Activated CD8-positive, alpha-beta memory T cell treated with anti-CD3 and anti-CD28 coated beads for 1 hour (primary cell): ENCODE measurements at places on chromosomes 6 and 20.

- no peak for DNase-seq
Measured at GRCh38 chr6:70669133-70669532, 1.4 kb downstream of the SMAP1 start.

- DNase-seq: no peak
Measured at GRCh38 chr6:140105857-140106256, 731.4 kb upstream of the CITED2 start.

DNA sequence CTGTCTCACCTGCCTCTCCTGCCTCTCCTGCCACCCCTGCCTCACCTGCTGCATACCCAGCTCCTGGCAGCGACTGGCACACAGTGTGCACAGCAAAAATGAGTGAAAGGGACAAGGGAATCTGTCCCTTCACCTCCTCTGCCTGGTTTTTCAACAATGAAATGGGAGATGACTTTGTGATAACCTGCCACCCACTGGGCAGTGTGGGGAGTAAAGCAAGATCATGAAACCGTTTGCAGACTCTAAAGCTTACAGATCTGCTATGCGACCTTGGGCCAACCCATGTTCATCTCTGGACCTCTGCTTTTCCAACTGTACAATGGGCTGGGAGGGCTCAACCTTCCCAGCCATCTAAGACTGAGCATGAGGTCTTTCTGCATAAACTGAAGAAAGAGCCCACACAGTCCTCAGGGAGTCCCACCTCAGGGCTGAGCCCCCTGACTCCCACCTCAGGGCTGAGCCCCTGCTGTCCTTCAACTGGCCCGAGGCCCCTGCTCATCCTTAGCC lies 81.1 kb downstream of the RIPOR3 start:
- DNase-seq: no peak

- DNase-seq: no peak
Measured at GRCh38 chr6:159071843-159072769, 27.3 kb upstream of the TAGAP start.

- DNase-seq: no peak
Measured at GRCh38 chr20:2829376-2829775, 11.1 kb downstream of the PCED1A start.

DNA sequence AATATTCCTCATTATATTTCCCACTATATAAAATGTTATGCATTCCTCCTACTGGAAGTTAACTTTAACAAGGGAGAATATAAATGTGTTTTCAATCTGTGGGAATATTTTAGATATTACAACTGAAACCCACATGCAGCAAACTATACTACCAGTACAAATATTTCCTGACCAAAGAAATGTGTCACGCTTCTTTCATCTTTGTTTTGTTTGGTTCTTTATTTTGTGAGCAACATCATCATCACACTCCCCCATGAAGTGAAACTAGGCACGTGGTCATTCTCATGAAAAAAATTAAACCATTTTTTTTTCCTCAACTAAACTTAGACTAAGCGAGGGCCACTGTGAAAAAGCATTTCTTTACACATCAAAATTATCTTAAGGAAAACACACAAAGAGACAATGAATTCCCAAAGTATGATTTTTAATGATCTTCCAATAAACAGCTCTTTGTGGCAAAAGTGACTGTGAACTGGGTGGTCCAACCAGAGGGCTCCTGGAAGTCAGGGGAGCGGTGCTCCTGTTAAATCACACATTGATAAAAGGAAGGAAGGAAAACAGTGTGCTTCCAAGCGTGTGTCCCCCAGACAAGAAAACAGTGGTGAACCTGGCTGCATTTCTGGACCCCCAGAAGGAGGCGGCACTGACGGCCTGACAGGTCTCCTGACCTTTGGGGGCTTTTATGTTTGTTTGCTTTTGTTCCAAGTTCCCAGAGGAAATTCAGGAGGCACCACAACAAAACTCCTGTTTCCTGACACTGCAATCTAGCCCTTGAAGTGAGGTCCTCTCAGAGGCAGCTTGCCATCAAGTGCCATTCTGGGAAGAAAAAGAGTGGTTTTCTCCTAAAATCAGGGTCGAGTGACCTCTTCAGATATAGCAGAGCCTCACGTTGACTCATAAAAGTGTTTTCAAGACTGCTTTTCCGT lies 166.8 kb upstream of the FOXQ1 start:
- DNase-seq: no peak

DNA sequence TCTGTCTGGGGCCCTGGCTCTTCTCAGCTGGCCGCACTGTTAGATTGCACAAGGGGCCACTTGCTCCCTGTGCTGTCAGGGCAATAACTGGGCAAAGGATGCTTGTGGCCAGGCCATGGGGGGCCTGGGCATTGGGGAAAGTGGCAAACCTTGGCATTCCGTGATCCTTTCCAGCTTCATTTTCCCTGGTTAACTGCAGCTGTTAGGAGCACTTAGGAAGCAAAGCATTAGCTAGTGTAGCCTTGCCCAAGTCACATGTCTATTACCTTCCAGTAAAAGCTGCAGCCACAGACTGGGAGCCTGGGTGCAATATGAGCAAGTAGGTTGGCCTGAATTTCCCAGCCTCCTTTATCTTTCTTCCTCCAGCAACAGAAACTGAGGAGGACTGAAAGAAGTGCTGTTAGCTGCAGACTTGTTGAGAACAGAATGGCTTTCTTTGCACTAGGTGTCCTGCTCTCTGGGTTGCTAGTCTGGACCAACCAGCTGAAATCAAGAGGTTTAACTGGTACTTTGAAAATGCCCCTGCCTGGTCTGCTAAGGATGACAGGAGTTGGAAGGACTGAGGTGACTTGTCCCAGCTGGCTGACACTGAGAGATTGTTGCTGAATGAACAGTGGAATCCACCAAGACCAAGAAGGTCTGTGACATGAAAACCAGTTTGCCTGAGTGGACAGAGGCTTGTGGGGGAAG lies 312.3 kb upstream of the SUPT3H start:
- DNase-seq: no peak

- no peak for DNase-seq
Measured at GRCh38 chr6:127877231-127877630, 23.6 kb downstream of the THEMIS start.

DNA sequence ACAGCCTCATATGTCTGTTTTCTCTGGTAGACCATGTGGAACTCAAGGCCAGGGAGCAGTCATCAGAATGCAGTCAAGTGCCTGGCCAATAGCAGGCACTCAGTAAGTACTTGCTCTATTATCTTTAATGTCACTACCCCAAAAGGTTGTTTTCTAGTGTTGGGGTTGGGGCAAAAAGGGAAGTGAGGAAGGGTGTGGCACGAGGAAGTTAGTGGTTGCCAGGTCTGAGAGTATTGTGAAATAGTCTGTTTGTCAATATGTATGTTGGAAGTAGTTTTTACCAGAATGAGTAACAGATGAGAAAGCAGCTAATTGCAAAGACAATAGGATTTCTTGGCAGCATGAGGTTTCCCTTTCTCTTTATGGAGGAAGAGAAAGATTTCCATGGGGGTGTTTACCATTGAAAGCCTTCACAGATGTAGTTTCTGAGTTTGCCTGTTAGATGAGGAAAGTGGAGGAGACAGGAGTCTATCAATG lies 59.5 kb upstream of the ARMH2 start:
- DNase-seq: no peak

GRCh38 chr6:33280539-33280938 lies 3.6 kb downstream of the B3GALT4 start:
- no peak for DNase-seq

GRCh38 chr6:158818581-158819212 lies 471 bp downstream of the EZR start:
- DNase-seq: peak; percentile 41

- no peak for DNase-seq
Measured at GRCh38 chr20:59781226-59781625, 152.2 kb downstream of the SYCP2 start.

DNA sequence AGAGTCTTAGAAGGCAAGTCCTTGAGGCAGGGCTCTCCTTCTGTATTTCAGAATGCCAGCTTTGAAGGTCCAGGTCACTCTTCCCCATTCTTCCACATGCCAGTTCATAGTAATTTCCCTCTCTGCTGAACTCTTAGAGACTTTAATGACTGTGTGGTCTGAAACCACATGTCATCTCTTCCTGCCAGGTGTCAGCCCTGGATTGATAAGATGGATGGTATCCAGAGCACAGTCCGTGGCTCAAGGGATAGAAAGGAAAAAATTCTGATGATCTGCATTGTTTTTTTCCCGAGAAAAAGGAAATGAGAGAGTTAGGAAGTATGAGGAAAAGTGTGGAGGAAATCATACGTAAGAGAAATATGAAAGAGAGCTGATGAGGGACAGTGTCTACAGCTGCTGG lies 250.9 kb downstream of the TPBG start:
- DNase-seq: no peak

- DNase-seq: no peak
Measured at GRCh38 chr20:49580813-49581174, 12.9 kb upstream of the PTGIS start.

DNA sequence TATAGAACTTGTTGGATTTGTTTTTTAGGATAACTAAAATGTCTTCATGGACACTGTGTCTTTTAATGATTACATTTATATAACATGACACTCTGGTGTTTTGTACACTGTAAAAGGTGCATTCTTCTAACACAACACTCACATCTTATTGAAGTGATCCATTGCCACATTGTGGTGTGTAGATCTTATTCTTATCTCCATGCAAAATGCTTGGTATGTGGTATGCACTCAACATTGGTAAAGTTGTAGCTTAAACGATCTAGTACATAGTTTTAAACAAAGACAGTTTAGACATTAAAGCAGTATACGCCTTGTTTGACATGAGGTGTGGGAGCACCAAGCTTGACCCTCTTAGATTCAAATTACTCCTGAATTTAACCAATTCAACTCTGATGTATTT lies 84.7 kb downstream of the SASH1 start:
- no peak for DNase-seq

GRCh38 chr6:132734694-132735236 lies 20.9 kb upstream of the VNN1 start:
- no peak for DNase-seq

DNA sequence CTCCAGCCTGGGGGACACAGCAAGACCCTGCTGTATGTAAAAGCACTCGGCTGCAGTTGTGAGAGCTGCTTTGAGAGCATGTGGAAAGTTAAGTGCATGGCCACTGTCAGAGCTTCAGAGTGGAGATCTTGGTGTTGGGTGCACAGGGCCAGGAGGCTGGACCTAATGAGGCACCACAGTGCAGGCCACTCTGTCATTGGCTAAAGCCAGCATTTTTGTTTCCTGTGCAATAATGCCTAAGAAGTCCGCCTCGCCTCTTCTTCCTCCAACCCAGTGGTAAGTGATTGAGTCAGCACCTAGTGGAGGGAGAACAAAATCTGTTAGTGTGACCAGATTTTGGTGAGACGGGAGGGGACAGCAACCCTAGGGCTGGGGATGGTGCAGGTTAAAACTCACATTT lies 60.6 kb downstream of the SSR1 start:
- no peak for DNase-seq

DNA sequence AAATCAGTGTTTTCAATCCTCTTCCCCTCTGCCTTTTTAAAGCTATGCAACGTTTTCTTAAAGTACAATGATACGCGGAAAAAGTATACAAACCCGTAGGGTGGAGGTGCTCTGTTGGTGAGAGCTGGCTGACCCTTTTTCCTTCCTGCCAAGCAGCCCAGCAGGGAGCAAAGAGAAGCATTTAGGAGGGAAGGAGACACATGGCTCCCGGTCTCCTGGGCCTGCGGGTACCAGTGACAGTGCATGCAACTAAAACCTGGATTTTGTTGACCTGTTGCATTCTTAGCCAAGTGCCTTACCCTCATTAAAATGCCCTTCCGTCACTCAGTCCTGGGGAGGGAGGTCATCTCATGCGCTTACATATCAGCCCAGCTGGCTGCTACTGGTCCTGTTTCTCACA lies 87.2 kb downstream of the SLX4IP start:
- no peak for DNase-seq

- DNase-seq: no peak
Measured at GRCh38 chr6:13741365-13741764, 29.7 kb upstream of the RANBP9 start.

DNA sequence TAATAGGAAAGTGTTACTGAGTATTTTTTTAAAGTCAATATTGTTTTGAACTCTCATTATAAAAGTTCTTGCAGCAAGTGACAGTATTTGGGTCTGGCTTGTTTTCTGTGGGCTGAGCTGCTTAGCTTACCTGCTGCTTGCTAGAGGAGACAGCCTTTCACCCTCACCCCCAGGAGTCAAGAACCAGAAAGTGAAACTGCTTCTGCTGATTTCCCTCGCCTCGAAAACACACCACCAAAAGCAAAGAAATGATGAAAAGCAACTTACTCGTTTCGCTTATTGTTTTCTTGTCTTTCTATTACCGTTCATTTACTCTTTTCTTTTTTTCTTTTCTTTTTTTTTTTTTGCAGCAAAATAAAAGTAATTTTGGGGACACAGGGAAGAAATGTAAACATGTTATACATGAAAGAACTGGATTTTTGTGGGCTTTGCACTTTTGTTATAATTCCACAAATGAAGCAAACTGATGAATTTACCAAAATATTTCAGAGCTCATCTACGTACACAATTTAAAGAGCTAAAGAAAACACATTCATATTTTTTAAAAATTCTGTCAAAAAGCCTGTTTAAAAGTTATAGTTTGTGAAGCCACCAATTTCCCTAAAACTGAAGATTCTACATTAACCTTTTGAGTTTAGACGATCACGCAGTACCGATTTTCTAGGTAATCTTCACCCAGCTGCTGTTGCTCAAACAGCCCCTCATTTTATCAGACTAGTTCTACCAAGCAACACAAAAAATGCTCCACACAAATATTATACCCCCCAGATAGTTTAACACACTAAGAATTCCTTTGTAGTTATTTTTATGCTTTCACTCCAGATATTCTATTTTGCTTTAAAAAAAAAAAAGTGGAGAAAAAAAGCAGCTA lies 1.7 kb downstream of the SCML4 start:
- DNase-seq: no peak

GRCh38 chr6:4564801-4565271 lies 211.4 kb upstream of the CDYL start:
- DNase-seq: no peak

DNA sequence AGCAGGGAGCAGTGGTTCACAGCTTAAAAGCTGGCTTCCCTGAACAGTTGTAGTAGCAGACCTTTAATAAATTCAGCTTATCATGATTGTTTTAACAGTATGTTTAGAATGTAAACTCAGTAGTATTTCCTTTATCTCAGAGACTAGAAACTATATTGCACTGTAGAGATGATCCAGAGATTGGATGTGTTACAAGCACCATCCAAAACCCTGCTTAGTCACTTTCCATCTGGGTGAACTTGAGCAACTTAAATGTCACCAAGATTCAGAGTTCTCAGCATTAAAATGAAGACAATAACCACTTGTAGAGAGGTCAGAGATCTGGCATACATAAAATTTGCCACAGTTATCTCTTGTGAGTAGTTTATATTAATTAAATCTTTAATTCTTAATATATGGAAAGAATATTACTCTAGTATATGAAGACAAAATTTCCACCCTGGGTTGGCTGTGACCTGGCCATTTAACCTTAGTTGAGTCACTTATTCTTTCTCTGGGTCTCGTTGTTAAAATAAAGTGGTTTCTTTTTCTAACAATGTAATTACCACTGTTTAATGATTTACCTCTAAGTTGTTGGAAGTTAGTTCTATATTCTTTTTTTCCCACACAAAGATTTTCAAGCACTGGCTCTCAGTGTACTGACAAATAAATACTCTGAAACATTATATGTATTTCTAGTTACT lies 239.2 kb upstream of the FKBP1C start:
- DNase-seq: no peak
